ENCODE measurements at places on chromosomes 5 and 9.

DNA sequence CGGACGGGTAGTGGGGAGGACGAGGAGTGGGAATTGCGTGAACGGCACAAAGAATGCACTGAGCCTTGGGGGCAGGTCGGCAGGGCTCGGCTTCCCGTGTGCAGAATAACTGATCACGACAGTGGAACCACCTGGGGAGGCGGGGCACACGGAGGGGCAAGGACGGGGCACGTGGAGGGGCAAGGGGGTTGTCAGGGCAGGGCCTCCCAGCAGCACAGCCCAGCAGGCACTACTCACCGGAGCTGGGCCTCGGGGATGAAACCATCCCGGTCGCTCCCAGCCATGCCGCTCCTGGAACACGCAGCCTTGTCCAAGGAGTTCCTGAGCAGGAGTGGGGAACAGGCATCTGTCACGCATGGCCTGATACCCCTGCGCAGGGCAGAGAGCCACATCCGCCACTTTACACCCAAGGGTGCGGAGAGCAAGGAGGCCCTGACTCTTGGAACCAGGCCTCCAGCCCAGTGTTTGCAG, 33.4 kb downstream of the SARDH start:
- DNase-seq: no peak

DNA sequence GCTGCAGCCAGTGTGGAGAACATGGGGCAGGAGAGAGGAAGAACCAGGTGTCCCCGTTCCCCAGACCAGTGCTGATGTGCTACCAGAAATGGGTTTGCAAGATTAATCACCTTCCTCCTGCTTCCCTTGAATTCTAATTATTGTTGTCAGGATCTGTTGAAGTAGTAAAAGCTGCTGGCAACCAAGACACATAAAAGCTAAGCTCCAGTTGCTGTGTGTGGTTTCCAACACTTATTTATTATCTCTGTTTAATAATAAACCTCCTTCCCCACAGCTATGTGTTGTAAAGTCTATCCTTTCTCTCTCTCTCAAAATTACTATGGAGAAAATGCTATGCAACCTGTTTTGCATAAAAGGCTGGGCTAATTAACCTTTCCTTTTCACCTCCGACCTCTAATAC, 2.3 kb upstream of the RETREG1 start:
- DNase-seq: no peak

DNA sequence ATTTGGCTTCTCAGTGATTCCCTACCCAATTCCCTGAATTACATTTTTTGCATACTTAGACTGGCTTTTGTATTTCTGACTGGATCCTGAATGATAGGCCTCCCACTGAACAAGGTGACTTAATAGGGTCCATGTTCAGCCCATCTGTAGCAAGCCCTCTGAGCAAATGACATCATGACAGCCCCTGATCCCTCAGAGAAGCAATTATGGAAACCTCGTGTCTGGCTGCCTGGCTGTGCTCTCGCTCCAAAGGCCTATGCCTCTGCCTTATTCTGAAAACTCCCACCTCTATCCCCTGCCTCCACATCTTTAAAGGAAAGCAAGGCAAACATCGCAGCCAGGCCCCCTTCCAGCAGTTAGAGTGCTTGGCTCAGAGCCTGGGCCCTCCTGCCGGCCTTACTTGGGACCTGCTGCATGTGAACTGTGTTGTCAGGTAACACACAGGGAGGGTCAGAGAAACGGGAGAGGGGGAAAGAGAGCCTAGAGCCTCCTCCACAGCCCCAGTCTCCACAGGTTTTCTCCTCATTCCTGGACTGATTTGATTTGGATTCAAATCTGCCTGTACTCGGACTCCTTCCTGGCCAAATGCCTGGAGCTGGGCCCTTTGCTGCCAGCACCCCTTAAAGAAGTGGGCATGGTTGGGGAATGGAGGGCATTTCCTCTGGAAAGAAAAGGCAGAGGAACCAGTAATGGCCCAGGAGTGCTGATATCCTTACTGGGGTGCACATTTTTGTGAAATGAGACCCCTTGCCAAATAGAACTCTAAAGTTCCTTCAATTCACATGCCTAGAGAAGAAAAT, 3.8 kb downstream of the DCANP1 start:
- no peak for DNase-seq

GRCh38 chr5:113896789-113897188, 383.3 kb downstream of the YTHDC2 start:
- no peak for DNase-seq

GRCh38 chr5:138177941-138178515, 402 bp downstream of the BRD8 start:
- DNase-seq: peak; percentile 67

- peak; percentile 5 for DNase-seq
These were observed 172.3 kb upstream of the CDH6 start for GRCh38 chr5:31021181-31021624.

- DNase-seq: no peak
These were observed 139.3 kb downstream of the PAX5 start for GRCh38 chr9:36894695-36895310.

DNA sequence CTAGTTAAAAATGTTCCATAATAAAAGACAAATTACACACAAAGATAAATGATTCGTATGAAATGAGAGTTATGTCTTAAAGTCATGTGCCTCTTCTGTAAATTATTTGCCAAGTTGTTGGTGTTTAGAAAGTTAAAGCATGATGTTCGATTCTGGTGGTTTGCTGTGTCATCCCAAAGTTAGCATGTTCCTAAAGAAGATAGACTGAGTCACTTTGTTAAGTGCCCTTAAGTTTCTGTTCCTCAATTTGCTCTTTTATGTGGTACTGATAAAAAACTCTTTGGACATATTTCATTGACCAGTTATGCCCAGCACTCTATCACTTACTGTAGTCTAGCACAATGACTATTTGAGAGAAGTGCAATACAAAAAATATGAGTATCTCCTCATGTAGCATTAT, 366.9 kb upstream of the ZNF608 start:
- DNase-seq: no peak

DNA sequence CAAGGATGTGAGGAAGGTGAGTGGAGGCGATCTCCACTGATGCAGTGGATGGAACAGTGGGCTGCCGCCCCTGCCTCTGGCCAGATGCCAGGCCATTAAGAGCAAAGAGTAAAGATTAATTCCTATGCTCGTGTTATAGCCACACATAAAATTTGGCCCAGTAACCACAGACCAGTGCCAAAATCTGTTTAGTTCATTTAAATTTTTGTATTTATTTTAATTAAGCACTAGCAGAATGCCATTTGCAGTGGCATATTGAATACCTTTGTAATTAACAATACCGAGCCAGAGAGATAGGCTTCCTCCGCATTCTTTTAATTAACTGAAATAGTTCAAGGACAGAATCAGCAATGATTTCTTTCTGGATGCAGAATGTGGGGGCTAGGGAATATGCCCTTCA, 179.8 kb downstream of the MED10 start:
- DNase-seq: no peak

GRCh38 chr9:36940500-36940853, 93.6 kb downstream of the PAX5 start:
- no peak for DNase-seq

DNA sequence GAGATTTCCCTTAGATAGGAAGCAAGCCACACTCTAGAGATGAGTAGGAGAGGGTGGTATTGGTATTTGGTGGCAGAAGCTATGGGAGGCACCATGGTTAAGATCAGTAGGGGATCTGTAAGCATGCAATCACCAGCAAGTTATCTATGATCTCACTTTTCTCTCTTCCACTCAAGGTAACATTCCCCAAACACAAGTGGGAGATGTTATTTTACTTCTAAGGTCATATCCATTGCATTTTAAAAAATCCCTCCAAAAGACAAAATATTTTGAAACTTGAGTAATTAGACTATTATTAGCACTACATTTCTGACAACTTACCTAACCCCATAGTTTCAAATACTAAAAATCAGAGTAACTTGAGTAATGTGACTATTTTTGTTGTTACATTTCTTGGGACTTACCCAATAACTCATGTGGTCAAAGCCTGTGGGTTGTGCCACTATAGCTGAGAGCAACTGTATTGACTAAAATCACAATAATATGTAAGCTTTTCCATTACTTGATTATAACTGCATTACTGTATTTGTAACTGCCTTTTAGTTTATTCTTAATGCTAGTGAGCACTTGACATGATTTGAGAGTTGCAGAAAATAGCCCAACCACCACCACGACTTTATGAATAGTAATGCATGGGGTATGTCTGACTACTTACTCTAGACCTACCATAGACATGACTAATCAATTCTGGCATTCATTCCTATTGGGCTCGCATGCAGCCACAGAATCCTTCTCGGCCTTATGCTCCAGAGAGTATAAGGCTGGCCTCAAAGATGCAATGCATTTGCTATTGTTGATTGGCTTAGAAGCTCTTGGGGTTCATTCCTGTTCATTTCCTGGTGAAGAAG, 264.7 kb downstream of the TRIM32 start:
- peak; percentile 90 for DNase-seq

DNA sequence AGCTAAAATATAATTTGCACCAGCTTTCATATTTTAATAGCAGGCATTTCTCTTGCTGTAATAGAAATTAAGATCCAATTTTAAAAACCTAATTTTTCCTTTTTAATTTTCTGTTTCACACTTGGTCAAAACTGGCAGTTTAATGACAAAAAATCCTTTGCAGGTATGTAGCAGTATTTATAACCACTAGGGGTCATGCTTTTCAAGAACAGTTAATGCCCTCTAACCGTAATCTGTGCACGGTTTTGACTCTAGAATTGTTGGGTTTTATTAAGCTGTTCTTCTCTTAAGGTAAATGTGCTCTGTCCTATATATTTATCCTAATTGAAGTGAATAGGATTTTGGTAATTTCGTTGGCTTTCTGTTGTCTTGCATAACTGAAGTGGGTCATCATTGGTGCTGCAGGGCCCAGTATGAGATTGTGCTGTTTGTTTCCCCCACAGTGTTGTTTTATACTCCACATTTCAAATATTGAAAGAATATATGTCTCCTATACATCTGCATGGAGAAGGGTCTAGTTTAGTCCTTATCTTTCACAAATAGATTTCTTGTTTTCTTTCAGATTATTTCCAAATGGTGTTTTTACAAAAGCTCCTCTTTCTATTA, 107.4 kb downstream of the SCAMP1 start:
- DNase-seq: peak; percentile 58

GRCh38 chr9:121801579-121801978, 150.1 kb downstream of the DAB2IP start:
- no peak for DNase-seq

DNA sequence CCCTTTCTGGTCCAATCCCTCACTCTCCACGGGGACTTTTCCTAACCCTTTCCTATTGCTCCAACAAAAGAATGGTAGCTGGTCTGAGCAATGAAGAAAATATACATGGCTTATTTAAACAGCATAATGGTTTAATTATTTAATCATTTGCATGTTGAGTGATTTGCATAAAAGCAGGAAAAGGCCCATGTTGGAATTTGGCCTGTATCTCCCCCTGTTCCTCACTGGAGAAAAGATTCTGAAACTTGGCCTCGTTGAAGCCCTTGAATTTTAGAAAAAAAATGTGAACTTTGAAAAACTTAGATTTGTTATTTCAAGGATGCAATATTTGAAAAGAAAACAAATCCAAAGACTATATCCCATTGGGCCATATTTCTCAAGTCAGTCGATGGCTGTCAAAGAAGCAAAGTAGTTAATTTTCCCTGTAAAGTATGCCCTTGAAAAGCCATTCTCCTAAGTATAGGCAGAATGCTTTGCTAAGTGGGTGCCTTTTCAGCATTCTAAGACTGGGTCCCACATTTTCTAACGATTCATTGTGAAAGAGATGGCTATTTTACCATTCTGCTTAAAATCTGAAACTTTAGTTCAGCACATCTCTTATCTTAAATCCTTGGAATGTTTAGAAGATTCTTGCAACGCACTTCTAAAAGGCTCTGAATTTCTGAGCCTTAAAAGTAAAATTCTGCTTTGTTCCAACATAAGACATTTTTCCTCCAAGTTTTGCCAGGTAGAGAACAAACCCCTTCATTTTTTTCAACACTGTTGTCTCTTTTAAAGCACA, 428.8 kb downstream of the ARHGEF28 start:
- DNase-seq: no peak

DNA sequence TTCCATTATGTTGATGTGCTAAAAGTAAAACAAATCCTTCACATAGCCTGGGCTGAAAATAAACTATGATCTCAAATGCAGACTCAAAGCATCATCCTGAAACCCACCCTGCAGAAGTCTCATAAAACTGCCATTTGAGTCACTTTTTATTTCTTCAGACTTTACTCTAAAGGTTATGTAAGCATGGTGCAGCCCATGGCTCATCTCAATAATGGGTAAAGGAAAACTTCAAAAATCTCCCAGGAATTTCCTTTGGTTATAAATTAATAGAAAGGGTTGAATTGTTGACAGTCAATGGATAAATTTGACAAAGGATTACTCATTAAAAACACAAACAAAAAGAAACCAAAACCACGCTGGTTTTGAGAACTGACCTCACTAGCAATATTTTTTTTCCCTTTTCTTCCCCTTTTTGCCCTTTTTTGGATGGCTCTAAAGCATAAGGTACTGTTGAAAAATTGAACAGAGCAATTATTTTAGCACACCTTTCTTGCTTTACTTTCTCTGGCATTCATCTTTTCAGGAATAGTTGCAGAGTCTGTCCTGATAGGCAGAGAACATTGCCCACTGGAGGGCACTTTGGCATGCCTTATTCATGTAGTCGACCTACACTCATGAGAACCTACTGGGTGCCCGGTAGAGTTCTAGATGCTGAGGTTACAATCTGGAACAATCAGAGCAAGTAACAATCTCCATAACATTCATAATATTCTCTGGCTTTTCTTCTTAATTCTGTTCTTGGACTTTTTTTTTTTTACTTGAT, 191.4 kb downstream of the TMEM167A start:
- DNase-seq: no peak

- no peak for DNase-seq
These were observed 82.1 kb downstream of the PHAX start for GRCh38 chr5:126682856-126683255.

GRCh38 chr5:27845248-27845647, 806.9 kb upstream of the CDH9 start:
- DNase-seq: no peak

GRCh38 chr9:32589083-32589723, 16.2 kb upstream of the NDUFB6 start:
- peak; percentile 60 for DNase-seq

GRCh38 chr5:116892993-116893392, 318.4 kb upstream of the SEMA6A start:
- DNase-seq: no peak

DNA sequence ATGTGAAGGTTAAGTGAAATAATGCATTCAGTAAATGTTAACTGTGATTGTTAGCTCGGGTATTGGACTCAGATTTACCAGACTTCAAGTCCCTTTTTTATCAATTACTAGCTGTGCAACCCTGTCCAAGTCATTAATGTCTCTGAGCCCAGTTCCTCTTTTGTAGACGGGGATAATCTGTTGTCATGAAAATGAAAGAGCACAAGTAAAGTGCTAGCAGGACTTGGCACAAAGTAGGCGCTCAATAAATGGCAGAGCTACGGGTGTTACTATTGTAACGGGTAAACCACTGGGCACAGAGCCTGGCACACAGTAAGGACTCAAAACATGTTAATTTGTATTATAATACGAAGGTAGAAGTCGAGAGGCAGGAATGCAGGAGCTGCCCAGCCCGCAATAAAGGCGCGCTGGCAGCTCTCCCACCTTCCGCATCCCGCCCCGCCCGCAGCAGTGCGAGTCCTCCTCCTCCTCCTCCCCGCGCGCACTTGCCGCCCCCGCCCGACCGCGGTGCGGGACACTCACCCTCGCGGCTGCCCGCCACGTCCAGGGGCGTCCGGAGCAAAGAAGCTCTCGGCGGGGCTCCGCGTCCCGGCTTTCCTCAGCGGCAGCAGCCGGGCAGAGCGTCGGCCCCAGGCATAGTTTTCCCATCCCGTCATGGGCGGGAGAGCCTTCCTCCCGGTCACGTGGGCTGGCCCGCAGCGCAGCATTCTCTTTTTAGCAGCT, at the start of gene C1QTNF2:
Gene C1QTNF2, minus strand, starts transcription at position 637 of the 723 bp plus-strand sequence. CDS start 15,615 bp downstream, outside the sequence.
- peak; percentile 94 for DNase-seq
